Naive thymus-derived CD4-positive, alpha-beta T cell (primary cell): ENCODE measurements at places on chromosomes 12 and 14. TPM values are rescaled to one million over a fixed set of nuclear protein-coding genes. Genes with fewer than 3 reads are reported as not detected.

DNA sequence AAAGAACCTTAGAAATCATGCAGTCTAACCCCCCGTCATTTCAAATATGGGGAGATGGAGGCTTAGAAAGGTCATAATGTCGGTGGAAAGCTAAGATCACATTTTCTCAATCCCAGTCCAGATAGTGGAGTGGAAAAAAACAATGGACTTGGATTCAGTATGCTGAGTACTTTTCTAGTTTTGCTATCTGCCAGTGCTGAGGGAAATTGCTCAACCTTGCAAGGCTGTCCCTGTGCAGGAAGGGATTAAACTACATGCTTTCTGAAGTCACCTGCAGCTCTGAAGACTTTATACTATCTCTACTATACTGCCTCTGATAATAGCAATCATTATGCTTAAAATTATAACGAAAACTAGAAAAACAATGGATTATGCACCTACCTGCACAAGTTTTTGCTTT lies 272.8 kb downstream of the LRIG3 start:
- no peak for DNase-seq

DNA sequence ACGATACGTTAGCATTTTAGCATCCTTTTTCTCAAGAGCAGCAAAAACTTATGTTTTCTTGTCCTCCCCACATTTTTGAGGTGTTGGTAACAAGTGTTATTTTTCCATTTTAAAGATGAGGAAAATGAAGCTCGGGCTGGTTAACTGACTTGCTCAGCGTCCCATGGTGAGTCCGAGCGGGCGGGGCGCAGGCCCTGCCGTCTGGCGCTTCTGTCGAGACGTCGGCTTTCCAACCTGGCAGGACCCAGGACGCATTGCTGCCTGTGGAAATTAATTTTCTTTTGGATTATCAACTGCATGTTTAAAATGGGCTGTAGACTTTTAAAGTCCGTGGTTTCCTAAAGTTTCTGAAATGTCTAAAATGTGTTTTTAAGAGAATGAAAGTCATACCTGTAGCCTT lies 30.4 kb downstream of the XRCC3 start:
- DNase-seq = no peak

GRCh38 chr12:114404083-114404925 lies 1.6 kb downstream of the TBX5 start:
- no peak for DNase-seq

GRCh38 chr12:31306866-31307265 lies 19.1 kb downstream of the SINHCAF start:
- no peak for DNase-seq

DNA sequence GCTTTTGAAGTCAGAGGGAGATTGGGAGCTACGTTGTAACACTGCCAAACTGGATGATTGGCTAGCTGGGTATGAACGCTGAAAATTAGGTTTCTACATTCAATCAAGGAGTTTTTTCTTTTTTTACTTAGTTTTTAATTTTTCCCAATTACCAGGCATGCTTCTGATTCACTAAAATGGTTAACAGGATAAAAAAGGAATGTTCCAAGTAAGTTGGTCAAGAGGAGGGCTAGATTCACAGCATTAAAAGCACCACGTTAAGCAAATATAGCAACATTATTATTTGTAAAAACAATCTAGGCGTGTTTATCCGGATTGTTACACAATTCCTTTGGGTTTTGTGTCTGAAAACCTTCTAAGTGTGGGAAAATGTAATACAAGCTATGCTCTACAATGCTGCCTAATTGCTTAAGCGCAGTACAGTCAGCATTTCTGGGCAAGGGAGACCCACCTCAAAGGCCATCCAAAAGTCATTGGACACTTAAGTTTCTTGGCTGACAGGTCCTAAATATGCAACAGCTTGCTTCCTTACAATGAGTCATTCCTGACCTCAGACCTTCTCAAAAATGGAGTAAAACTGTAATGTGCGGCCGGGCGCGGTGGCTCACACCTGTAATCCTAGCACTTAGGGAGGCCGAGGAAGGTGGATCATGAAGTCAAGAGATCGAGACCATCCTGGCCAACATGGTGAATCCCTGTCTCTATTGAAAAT lies 1.2 kb downstream of the RPLP0 start:
- no peak for DNase-seq

GRCh38 chr14:99721792-99722516 lies 37.9 kb downstream of the CYP46A1 start:
- no peak for DNase-seq

GRCh38 chr12:110281549-110282299 lies 677 bp downstream of the ATP2A2 start:
- DNase-seq = peak; percentile 29

Gene TMEM30B
- total RNA-seq = 2.7 TPM

Gene CAPZA3
- total RNA-seq = not detected in 2 replicates

- no peak for DNase-seq
These were observed 7.5 kb upstream of the C12orf43 start for GRCh38 chr12:121023799-121024198.

Gene OR4Q3
- total RNA-seq = not detected

Gene FIGNL2
- total RNA-seq = 1.7 TPM

- DNase-seq = no peak
These were observed 111.7 kb downstream of the DNAI7 start for GRCh38 chr12:25083211-25083610.

Gene OR11H6
- total RNA-seq = not detected in 2 replicates

- DNase-seq = no peak
These were observed 602.9 kb downstream of the DIO2 start for GRCh38 chr14:79608446-79608845.

- DNase-seq = no peak
These were observed 45.3 kb upstream of the PLBD1 start for GRCh38 chr12:14612898-14613445.

DNA sequence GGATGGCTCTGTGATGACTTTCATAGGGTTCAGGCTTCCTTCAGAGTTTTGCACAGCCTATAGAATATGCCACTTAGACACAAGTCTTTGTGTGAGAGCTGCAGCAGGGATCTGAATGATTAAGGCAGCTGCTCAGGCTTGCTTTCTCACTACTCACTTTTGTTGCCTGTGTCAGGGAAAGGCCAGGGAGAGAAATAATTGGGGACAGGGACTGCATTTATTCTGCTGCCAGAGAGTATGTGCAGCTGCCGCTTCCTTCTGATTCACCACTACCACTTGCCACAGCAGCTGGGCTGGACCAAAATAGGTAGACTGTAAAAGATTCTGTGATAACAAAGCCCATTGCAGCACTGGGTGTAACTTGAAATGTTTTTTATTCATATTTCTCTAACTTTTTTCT lies 49.7 kb downstream of the TRMT5 start:
- DNase-seq = no peak

GRCh38 chr12:13504074-13504473 lies 307.5 kb downstream of the EMP1 start:
- no peak for DNase-seq

DNA sequence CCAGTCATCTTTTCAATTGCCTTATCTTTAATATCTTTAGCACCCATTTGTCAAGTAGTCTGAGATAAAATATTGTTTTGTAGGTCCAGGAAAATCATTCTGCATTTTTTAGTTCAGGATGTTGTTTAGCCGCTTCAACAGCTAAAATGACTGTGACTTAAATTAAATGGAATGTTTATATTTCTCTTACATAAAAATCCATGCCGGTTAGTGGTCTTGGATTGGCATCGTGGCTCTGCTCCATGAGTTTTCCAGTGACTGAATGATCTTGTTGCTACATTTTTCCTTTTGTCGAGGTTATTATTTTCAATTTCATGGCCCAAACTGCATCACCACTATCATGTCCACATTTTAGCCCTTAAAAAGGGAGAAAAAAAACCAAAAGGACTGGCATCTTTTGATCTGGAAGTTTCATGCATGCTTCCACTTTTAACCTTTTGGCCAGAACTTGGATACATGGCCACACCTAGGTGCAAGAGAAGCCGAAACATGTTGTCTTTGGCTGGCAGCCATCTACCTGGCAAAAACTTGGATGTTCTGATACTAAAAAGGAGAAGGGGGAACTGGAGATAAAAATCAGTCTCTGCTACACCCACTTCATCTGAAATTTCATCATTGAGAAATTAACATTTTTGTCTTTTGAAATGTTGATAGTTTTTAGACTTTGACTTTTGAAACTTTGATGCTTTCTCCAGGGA lies 142.4 kb downstream of the OTOGL start:
- DNase-seq = no peak

GRCh38 chr12:115457798-115458197 lies 773.8 kb upstream of the TBX3 start:
- no peak for DNase-seq

DNA sequence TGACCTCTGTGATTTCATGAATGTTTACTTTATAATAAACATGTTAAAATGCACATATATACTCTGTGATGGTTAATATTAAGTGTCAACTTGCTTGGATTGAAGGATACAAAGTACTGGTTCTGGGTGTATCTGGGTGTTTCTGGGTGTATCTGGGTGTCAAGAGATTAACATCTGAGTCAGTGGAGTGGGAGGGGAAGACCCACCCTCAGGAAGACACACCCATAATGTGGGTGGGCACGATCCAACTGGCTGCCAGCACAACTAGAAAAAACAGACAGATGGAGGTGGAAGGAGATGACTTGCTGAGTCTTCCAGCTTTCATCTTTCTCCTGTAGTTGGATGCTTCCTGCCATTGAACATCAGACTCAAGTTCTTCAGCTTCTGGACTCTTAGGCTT lies 11.9 kb downstream of the NUP37 start:
- DNase-seq = no peak

DNA sequence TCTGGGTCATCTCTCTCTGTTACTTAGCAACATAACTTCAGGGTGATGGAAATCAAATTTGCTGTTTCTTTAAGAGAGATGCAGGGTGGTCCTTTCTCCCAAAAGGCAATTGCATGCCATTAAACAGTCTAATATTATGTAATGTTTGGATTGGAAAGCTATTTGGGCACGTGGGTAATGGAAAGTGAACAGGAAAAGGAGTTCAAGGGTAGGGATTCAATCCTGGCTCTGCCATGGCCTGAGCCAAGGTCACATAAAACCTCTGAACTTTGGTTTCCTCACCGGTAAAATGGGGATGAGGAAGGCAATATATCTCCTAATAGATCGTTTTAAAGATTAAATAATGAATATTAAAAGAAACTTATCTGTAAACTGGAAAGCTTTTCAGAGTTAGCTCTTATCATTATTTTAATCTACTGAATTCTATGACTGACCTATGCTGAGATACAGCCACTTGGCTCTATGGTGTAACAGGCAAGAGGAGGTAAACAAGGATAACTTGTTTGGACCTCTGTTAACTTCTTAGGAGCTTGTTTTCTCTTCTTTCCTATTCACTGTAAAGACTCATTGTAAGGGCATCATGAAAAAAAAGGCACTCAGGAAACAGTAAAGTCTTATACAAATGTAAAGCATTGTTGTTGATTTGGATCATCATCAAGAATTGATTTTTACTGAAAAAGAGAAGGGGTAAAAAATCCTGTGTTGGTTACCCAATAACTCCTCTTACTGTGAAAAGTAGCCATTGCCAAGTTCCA lies 55.7 kb upstream of the OVCH1 start:
- no peak for DNase-seq

Gene CCDC198
- total RNA-seq = not detected

- no peak for DNase-seq
These were observed 503.5 kb downstream of the LRFN5 start for GRCh38 chr14:42110167-42110566.

- no peak for DNase-seq
These were observed 231.2 kb downstream of the C12orf75 start for GRCh38 chr12:105561546-105562198.

DNA sequence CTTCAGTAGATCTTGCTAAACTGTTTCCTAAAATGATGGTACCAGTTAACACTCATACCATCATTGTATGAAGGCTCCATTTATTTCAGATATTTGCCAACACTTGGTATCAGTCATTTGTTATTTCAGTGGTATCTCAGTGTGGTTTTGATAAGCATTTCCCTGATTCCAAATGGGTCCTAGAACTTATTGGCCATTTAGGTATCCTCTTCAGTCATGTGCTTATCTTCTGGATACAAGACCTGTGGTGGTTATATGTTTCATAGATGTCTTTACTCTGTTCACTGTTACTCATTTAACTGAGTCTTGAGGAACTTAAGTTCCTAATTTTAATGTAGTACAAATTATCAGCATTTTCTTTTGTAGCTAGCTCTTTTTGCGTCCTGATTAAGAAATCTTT lies 13.5 kb downstream of the SINHCAF start:
- DNase-seq = no peak

Gene CISTR
- not detected in 2 replicates for total RNA-seq

GRCh38 chr12:4268329-4269181 lies 5.0 kb upstream of the CCND2 start:
- peak; percentile 43 for DNase-seq

DNA sequence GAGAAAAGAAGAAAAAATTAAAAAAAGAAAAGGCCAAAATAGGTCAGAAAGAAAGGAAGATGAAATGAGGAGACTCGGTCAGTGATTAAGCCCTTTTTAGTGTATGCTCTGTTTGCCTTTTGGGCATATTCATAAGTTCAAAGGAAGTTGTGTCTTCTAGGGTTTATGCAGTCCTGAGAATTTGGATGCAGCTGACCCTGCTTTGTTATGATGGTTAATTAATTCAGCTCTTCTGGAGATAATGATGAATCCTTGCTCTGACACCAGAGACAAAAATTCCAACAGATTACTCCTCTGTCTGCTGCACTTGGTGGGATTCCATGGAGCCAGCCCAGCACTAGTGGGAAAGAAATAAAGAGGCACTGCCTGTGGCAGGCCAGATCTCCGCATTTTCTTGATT lies 4.5 kb upstream of the SLC7A8 start:
- DNase-seq = no peak

- no peak for DNase-seq
These were observed 28.8 kb downstream of the CLMN start for GRCh38 chr14:95290871-95291431.

Gene ST8SIA1
- total RNA-seq = 0.48 and 0.53 TPM in 2 replicates
